ENCODE measurements at places on chromosomes 7 and 10. TPM values are rescaled to one million over a fixed set of nuclear protein-coding genes. Genes with fewer than 3 reads are reported as not detected.
A peak's percentile ranks its signal among the peaks of the same experiment; 100 is the strongest.

GRCh38 chr10:125531465-125531864 lies 151.5 kb downstream of the TEX36 start:
- no peak for DNase-seq

The ZNF425 gene
- 2.7 TPM for polyA plus RNA-seq

- no peak for DNase-seq
Measured at GRCh38 chr10:42975558-42976340, 101.1 kb upstream of the RET start.

GRCh38 chr7:127809261-127809702 lies 157.3 kb downstream of the SND1 start:
- peak; percentile 41 for DNase-seq

The TACR2 gene
- 0.78 TPM for polyA plus RNA-seq

The CALCR gene
- polyA plus RNA-seq = 7.0 TPM

DNA sequence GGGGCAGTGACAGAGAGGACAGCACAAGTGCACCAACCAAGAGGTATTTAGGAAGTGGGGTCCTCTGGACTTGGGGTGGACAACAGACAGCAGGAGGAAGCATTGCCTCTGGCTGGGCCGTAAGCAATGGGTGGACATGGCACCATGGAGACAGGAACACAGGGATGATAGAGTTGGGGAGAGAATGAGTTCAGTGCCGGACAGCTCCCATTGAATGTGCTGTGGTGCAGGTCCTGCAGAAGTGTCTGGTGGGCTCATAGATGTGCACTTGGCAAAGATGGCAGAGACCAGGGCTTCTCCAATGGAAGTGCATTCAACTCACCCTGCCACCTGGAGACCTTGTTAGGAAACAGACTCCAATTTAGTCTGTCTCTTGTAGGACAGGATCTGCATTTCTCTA lies 341.5 kb upstream of the ZMIZ1 start:
- DNase-seq = no peak

DNA sequence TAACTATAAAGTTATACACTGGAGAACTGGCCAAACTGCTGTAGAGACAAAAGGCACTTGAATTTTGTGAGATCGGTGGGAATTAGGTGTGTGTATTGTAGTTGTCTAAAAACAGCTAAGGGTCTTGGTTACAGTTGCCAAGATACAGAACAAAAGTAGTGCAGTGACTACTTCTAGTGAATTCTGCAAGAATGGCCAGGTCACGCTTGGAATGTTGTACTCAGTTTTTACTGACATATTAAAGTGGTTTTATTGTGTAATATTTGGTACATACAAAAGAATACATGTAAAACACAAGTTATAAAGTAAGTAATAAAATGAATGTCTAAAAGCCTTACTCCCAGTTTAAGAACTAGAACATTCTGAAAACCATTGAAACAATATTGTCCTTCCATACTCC lies 42.4 kb downstream of the PRPF18 start:
- no peak for DNase-seq

DNA sequence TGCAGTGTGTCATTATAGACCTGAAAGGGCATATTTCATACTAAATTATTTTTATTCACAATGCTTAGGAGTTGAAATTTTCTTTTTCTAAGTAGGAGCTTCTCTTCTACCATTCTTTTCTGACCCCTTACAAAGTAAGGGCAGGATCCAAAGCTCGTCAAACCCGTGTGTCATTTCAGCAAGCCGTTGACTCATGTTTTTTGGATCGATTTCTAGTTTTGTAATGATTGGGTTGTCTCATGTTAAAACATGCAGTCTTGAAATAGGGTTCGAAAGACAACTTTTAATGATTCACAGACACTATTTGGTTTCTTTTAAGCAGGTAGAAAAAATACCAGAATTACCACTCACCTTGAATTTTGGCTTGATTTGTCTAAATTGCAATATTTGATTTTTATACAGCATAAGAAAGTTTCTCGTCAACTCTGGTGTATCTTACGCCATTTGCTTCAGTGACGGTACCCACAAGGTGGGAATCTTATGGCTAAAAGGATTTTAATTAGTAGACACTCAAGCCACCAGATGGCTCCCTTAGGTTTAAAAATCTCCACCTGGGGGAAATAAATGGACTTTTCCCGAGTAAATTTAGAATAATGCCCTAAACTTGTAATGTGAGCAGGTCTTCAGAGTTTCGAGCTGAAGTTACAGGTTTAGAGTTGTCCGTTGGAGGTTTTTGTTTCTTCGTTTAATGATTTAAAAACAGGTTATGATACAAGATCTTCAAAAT lies 283.4 kb downstream of the CCDC3 start:
- DNase-seq = no peak

DNA sequence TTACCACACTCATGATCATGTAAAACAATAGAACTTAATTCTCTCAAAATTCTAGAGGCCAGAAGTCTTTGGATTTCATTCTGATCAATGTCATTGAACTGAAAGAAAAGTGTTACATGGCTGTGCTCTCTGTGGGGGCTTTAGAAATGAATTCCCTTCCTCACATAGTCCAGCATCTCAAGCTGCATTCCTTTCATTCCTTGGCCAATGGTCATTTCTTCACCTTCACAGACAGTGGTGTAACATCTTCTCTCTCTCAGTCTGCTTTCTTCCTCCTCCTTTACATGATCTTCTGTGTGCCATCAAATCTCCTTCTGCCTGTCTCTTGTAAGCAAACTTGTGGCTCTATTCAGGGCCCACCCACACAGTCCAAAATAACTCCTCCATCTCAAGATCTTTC lies 735.3 kb downstream of the SUGCT start:
- no peak for DNase-seq

DNA sequence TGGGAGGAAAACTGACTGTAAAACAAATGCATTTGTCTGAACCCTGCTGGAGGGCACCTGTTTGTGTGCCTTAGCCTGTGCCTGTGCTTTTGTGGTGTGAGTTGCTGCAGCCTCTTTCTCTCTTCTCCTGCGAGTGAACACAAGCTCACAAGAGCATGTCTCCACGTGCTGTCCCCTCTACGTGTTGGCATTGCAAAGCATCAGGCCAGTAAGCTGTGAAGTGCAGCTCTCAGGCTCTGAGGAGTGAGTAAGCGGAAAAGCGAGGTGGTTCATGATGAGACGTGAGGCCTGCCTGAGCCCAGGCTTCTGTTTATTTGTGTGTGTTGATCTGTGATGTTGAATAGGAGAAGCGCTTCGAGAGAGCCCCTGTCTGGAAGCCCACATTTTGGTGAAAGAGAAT lies 85.6 kb upstream of the PDCD4 start:
- no peak for DNase-seq

DNA sequence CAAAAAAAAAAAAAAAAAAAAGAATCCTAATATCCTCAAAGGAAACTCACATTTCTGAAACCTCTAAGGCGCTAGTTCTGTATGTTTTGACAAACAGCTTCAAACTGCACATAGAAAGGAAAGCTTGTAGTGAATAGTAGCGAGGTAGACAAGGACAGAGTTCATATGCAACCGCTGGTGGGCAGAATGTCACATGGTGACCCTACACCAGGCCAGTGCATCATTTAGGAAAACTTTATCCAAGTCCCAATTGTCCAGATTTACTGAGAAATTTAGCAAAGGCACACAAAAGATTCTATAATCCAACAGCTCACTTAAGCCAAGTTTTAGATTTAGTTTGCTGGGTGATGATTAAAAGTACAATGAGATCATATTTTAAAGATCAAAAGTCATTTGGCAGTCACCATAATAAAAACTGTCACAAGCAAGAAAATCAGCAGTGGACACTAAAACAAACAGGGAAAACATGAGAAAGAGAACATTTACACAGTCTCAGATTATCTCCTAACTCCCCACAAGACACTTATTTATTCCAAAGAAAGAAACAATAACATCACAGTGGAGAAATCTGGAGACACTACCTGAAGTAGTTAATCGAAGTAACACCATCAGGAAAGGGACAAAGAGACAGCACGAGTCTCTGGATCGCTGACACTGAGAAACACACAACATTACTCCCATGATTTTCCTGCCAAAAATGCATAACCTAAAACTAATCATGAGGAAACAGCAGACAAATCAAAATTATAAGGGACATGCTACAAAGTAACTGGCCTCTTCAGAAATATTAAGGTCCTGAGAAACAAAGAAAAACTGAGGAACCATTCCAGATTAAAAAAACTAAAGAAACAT lies 20.2 kb downstream of the FAM204A start:
- DNase-seq = no peak

DNA sequence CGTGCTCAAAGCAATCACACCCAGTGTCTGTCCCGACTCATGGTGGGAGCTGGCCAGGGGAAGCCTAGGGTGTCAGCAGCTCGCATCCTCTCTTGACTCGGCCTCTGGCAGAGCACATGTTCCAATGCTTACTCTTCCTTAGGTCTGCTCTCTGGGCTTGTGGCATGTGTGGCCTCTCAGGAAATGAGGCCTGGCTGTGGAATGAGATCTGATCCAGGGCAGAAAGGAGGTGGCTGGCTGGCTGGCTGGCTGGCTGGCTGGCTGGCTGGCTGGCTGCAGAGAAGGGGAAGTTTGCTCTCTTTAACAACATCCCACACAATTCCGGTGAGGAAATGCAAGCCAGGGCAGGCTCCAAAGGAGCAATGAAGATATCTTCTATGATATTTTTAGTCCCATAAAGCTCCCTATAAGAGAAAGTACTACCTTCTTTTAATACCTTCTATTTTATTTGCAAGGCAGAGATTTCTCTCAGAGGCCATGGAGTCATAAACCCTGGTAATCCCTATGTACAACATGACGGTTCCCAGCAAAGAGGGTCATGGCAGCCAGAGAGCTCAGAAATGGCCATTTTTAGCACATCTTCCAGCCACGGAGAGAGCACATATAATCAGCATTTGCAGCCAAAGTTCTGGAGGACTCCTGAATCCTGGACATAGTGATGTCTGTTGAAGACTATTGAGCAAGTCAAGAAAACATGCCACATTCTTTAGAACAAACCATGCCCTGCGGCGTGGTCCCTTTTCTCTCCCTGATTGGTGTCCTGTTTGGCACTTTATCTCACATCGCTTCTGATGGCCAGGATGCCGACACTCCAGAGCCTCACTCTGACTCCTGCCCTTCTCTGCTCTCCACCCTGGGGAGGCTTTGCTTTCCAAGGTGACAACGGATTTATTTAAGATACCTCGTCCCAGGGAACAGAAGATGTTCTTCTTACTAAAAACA lies 153.7 kb downstream of the FANK1 start:
- DNase-seq = peak; percentile 49

The ITPRID1 gene
- polyA plus RNA-seq = 0.56 TPM

GRCh38 chr7:102418592-102418991 lies 14.8 kb upstream of the ORAI2 start:
- DNase-seq = no peak

DNA sequence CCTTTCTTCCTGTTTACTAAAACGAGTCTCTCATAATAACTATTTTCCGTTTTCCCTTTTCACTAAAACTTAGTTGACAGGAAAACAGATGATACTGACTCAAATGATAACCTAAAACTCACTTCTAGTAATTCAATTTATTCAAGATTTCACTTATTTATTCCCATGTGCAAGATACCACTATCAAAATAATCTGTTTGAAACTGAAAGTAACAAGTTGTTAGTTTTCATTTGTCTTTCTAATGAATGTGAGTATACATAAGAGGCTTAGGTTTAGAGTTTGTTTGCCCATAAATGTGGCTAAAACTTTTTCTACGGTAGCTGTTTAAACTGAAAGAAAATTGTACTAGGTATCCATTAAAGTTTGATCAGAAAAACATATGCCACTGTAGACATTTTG lies 314.9 kb upstream of the STEAP1 start:
- DNase-seq = no peak

DNA sequence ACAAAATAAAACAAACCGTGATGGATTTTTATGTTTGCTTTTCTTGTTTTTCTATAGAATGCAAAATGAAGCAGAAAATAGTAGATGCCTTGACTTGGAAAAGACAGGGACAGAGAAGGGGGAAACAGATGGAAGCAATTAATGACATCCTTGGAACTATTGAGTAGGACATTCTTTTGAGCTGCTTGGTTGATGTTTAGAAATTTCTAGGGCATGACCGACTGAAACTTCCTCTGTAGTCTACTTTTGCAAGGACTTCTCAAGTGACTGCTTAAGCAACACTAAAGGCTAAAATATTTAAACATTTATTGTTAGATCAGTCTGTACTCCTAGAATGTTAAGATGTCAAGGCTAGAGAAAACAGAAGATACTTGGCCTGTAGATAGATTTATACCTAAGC lies 49.4 kb downstream of the VCL start:
- peak; percentile 74 for DNase-seq
